Epithelial cell of prostate (primary cell): ENCODE measurements at places on chromosomes 12 and 14.

DNA sequence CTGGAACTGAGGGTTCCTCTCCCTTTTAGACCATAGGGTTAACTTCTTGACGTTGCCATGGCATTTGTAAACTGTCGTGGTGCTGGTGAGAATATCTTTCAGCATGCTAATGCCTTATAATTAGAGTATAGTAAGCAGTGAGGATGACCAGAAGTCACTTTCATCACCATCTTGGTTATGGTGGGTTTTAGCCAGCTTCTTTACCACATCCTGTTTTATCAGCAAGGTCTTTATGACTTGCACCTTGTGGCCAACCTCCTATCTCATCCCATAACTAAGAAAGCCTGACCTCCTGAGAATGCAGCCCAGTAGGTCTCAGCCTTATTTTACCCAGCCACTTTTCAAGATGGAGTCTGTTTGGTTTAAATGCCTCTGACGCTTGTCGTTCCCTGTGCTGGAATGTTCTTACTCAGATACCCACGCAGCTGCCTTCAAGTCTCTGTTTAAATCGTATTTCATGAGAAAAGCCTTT lies 44.2 kb downstream of the BBS10 start:
- no peak for DNase-seq

GRCh38 chr12:51528852-51529650 lies 62.0 kb upstream of the SCN8A start:
- no peak for DNase-seq

DNA sequence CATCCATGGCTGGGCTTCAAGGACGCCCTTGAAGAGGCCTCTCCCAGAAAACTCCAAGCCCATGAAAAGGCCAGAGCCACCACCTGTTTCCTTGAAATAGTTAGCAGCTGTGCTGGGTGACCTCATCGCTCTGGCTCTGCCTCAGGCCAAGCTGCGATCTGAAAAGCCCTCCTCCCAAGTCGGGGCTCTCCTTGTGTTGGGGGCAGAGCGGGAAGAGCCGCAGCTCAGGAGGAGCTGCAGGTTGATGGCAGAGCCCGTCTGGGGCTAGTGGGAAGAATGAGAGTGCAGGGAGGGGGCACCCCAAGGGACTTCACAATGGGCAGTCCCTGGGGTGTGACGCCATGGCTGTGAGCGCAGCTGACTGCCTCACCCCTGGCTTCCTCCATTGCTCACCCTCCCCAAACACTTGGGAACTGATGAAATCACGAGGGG lies 50.0 kb upstream of the STON2 start:
- DNase-seq, result no peak

- DNase-seq, result peak; percentile 12
Measured at GRCh38 chr12:94326727-94327126, 132.9 kb downstream of the CEP83 start.

- no peak for DNase-seq
Measured at GRCh38 chr14:71491931-71492330, 440.3 kb upstream of the RGS6 start.

GRCh38 chr14:95289323-95290010 lies 30.2 kb downstream of the CLMN start:
- no peak for DNase-seq

GRCh38 chr12:70936203-70936813 lies 15.8 kb upstream of the PTPRR start:
- no peak for DNase-seq

DNA sequence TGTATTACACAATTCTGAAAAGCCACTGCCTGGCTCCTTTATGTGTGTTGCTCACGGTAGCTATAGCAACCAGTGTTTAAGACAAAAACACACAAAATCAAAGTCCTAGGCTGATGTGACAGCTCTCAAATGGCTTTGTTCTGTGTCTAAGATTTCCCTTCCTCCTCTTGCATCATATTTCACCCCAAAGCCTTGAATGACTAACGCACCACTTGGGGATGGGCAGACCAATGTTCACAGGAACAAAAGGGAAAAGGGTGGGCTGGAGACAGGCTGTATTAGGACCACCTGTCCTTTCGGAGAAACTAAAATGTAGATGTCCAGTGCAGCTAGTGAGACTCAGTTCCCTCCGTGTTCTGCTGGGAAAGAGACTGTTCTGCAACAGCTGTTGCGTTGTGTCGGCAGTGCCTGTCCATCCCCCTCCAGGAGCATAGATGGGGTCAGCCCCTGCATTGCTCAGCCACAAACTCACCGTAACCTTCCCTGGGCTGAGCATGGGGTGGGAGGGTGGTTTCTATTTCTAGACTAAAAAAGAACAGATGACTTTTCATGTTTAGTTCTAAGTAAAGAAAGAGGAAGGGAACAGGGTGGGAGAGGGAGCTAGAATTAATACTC lies 26.8 kb upstream of the DAAM1 start:
- DNase-seq, result no peak

GRCh38 chr12:6104027-6104426 lies 20.4 kb downstream of the VWF start:
- no peak for DNase-seq

- no peak for DNase-seq
Measured at GRCh38 chr12:130179621-130180020, 17.4 kb downstream of the FZD10 start.

DNA sequence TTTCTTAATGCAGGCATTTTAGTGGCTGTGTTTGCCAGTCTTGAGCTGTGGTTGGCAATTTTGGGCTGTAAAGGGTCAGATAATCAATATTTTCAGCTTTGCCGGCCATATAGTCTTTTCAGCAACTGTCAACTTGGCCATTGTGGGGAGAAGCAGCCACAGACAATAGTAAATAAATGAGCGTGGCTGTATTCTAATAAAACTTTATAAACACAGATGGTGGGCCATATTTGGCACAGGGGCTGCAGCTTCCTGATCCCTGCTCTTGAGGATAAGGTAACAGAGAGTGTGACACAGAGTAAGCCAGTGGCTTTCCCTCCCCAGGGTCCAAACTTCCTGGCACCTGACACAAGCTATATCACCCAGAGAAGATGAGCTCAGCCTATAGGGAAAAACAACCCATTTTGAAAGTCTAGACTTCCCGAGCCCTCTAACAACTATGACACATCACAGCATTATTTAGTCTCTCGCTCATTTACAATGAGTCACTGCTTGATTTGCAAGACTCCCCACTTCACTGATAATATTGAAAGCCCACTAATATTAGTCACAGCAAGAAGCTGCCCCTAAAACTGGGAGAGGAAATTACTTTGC lies 163.1 kb upstream of the TMPO start:
- peak; percentile 84 for DNase-seq

- no peak for DNase-seq
Measured at GRCh38 chr12:94643606-94644005, 6.8 kb downstream of the TMCC3 start.

DNA sequence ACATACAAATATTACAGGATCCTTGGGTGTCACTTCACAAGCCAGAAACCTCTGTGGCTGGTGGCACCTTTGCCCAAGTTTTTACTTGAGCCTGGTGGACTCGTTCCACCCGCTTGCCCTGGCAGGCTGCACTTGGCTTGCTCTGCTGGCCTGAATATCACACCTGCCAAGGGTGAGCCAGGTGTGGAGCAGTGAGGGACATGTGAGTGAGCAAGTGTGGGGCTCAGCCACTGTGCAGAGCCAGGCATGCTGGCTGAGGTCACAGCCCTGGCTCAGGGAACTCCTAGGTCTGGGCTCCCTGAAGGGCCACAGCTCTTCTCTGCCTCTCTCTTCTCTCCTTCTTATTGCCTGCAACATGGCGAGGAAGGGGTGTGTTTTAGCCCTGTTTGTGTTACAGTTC lies 82.0 kb downstream of the SLC16A7 start:
- no peak for DNase-seq

DNA sequence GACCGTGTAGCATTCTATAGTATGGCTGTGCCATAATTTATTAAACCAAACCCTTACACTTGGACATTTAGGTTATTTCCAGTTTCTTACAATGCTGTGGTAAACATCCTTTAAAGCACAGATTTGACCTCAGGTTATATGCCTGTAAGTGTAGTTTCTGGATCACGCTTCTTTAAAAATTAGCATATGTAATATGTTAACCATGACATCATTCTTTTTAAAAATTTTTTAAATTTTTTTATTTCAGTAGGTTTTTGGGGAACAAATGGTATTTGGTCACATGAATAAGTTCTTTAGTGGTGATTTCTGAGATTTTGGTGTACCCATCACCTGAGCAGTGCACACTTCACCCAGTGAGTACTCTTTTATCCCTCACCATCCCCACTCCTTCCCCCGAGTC lies 18.3 kb downstream of the SAMD4A start:
- DNase-seq, result no peak

DNA sequence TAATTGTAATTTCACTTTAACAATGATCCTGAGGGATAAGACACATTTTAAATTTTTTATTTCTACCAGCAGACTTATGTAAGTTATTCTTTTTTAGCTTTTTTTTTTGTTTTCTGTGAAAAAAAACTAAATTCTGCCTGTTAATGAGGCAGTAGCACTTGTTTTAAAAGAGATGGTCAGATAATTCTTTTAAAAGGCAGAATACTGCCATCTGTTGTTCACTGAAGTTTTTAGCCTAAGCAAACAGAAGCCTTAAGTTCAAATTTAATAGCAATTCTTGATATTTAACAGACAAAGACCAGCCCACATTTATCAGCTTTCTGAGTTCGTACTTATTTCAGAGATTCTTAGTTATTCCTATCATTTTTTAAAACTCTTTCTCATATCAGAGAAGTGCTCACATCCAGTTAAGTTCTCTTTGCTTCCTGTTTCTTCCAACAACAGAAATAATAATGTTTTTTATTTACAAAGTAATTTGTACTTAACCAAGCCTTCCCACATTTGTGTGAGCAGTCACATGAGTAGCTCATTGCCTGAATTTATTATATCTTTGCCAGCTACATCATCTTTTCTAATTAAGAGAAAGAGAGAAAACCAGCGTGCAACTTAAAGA lies 93.4 kb upstream of the SLCO1C1 start:
- no peak for DNase-seq

DNA sequence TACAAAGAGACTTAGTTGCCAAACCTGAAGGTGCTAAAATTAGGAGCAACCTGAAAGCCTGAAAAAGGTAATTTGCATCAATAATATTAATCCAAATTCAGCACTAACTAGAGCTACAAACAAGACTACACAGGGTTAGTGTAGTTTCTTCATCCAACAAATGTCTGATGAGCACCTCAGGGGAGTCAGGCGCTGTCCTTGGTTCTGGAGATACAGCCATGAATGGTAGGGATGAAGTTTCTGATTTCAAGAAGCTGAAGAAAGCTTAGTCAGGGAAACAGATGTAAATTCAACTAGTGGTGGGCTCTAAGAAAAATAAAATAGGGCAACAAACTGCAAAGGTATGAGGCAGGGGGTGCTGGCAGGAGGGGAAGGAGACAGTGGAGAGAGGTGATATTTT lies 266.3 kb downstream of the GLT1D1 start:
- DNase-seq, result no peak

DNA sequence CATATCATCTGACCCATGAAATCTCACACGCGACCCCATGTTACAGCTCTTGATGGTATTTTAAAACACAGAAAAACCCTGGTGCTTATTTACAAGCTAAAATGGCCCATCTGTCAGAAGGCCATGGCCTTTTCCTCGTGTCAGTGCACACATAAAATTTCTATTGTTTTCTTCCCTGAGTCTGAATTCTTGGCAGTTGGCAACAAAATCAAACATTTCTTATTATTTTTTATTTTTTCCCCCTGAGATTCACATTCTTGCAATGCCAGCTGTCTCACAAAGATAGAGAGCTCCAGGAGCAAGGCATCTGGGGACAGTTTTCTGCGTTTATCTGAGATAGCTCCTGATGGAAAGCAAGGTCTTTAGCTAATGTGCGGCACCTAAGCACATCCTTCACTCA lies 818.1 kb upstream of the TMEM132C start:
- DNase-seq, result no peak

DNA sequence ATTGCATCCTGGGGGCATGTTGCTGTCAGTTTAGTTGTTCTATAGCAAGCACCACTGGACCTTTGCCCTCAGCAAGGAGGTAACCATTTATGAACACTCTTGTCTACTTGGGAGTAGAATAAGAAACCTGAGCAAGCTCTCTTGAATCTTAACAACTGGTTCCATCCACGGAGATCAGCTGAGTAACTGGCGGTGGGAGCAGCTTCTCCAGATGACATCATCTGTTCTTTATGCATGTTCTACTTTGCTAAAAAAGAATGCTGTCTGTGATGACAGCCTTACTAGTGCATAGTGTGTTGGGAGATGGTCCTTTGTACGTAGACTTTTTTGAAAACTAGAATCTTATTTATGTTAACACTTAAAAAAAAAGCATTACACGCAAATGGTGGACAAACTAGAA lies 17.7 kb downstream of the SLC4A8 start:
- no peak for DNase-seq

DNA sequence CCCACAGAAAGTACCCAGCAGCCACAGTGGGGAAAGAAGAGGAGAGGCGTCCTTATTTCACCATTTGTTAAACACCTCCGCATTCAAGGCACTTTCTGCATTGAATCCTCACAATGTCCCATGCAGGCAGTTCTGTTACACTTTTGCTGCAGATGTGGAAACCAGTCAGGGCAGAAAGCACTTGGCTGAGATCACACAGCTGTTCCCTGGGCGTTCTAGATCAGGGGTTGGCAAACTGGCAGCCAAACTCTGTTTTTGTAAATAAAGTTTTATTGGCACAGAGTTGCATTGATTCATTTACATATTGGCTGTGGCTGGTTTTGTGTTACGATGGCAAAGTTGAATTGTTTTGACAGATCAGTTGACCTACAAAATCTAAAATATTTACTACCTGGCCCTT lies 20.1 kb downstream of the FOXN4 start:
- no peak for DNase-seq

GRCh38 chr12:82800185-82800584 lies 113.5 kb downstream of the TMTC2 start:
- DNase-seq, result peak; percentile 22

DNA sequence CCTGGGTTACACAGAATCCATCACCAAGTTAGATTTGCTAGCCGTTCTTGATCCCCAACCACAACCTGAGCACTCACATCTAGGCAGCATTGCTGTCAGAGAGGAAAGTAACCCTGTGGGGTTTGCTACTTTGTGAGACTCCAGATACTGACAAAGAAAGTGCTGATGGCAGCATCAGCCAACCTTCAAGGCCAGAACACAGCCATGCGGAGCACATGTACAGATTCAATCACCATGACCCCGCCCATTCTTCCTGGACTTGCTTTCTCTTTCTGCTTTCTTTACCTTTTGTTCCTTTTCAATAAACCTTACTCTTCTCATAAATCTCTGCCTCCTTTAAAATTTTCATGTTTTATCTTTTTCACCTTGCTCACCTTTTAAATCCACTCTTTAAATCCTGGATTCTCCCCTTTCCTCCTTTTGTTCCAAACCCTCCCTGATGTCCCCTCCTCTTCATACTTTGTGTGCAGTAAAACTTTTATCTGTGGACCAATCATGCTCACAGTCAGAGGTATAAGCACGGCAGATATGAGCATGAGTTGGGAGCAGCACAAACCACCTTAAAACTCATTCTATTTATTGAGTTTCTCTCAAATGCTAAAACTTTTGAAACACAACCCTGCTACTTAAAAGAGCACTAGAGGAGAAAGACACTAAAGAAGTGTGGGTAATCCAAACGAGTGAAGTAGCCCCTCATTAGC lies 21.9 kb upstream of the CERS5 start:
- DNase-seq, result no peak

DNA sequence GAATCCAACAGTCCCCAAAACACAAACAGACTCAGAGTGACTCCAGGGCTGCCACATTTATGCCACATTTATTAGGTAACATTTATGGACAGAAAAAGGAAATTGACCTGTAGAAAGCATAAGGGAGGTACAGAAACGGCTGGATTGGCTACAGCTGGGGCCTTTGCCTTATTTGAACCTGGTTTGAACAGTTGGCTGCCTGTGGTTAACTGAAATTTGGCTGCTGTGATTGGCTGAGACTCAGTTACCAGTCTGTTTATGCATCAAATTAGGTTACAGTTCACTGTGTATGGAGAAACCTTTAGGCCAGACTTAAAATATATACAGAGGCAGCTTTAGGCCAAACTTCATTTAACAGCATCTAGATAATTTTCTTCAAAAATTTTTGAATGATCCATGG lies 27.8 kb upstream of the PCNX1 start:
- DNase-seq, result no peak
